Activated naive CD8-positive, alpha-beta T cell treated with anti-CD3 and anti-CD28 coated beads, Interleukin-2, amount 10 ng/mL, durations not matched to agents 7 days and 5 days (primary cell): ENCODE measurements at places on chromosomes 1 and 21. TPM values are rescaled to one million over a fixed set of nuclear protein-coding genes. Genes with fewer than 3 reads are reported as not detected.
A peak's percentile ranks its signal among the peaks of the same experiment; 100 is the strongest.

- no peak for DNase-seq
- no peak overlapping the region for H3K27ac ChIP-seq
- peaks cover 2% of the 10 kb centered on the region for H3K27me3 ChIP-seq
- no peak overlapping the region for H3K4me3 ChIP-seq
Measured at GRCh38 chr1:154547105-154547732, 11.2 kb downstream of the UBE2Q1 start.

Gene SLC9C2
- total RNA-seq = not detected

Gene RSPH1
- not detected for total RNA-seq

- peaks cover 22% of the 10 kb centered on the region for H3K4me1 ChIP-seq
- no peak for DNase-seq
- peaks cover 29% of the 10 kb centered on the region for H3K27me3 ChIP-seq
- H3K27ac ChIP-seq = no peak overlapping the region
- H3K4me3 ChIP-seq = no peak overlapping the region
Measured at GRCh38 chr1:211601982-211602670, 23.2 kb upstream of the SLC30A1 start.

DNA sequence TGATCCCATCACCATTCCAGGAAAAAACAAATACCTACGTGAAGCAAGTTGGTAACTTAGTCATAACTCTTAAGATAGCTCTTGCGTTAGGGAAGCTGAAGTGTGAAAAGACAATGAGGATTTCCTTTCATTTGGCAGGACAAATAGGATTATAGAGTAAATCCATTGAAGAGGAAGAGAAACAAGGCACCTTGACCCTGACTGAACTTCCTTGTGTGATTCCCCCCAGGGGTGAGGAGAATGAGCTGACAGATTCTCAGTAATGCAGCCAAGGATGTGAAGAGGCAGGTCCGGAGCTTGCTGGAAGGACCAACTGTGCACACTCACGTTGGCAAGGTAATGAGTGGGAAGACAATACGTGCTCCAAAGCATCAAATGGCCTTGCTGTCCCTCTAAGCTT is 55.0 kb upstream of the HMCN1 start:
- no peak overlapping the region for H3K4me3 ChIP-seq
- no peak for DNase-seq
- H3K27ac ChIP-seq = no peak overlapping the region
- H3K4me1 ChIP-seq = peaks cover 28% of the 10 kb centered on the region
- no peaks in the 10 kb centered on the region for H3K27me3 ChIP-seq
- no peaks in the 10 kb centered on the region for H3K36me3 ChIP-seq

Gene NECAP2
- total RNA-seq = 111 TPM

Gene HUNK
- 0.48 TPM for total RNA-seq

DNA sequence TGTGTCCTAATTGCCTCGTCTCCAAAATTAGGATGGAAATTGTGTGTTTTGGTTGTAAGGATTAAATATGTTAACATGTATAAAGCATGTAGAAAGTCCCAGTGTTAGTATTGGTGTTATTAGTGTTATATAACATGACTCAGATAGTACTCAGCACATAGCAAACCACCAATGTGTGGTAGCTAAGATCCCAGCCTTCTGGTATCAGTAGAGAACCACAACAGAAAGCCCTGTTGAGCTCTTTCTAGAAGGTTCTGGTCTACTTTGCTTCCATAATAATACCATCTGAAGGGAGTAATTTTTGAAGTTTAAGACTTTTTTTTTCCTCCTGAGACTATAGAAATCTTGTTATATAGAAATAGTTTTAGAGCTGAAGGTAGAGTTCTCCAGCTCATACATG is 259.3 kb upstream of the SGIP1 start:
- DNase-seq = no peak
- no peaks in the 10 kb centered on the region for H3K27me3 ChIP-seq
- peaks cover 4% of the 10 kb centered on the region for H3K36me3 ChIP-seq
- H3K4me1 ChIP-seq = peaks cover 77% of the 10 kb centered on the region
- H3K4me3 ChIP-seq = peak overlapping the region; percentile 82

Gene IL6R
- 4.6 TPM for total RNA-seq

GRCh38 chr1:234488054-234489006 is 9.4 kb upstream of the TARBP1 start:
- H3K36me3 ChIP-seq = no peaks in the 10 kb centered on the region
- peak overlapping the region; percentile 55 for H3K4me3 ChIP-seq
- DNase-seq = no peak

Gene SYT6
- total RNA-seq = not detected

DNA sequence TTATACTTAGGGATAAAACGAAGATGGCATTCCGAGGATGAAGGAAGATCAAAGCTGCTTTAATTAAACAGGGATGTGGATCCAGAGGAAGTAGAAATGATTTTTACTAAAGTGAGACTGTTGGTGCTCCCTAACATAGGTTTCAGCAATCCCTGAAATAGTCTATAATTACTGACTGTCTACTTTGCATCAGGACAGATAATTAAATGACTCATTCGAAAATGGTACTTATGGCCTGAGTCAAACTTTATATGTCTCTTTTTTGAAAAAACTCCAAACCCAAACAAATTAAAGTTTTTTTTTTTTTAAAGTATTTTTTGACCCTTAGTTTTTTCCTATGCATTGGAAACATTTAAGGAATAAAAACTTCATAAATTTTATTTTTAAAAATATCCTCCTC is 90.3 kb downstream of the LYST start:
- DNase-seq = no peak
- no peak overlapping the region for H3K4me3 ChIP-seq
- no peaks in the 10 kb centered on the region for H3K4me1 ChIP-seq
- no peak overlapping the region for H3K27ac ChIP-seq
- no peaks in the 10 kb centered on the region for H3K27me3 ChIP-seq

- peaks cover 5% of the 10 kb centered on the region for H3K27me3 ChIP-seq
- no peaks in the 10 kb centered on the region for H3K36me3 ChIP-seq
- DNase-seq = no peak
- H3K27ac ChIP-seq = no peak overlapping the region
- H3K4me3 ChIP-seq = no peak overlapping the region
Measured at GRCh38 chr1:70458131-70458530, 47.1 kb downstream of the CTH start.

Gene GPX7
- total RNA-seq = 13.9 TPM

GRCh38 chr1:154832384-154832783 is 37.7 kb downstream of the KCNN3 start:
- no peak for DNase-seq
- peaks cover 10% of the 10 kb centered on the region for H3K27me3 ChIP-seq
- no peak overlapping the region for H3K4me3 ChIP-seq
- H3K36me3 ChIP-seq = no peaks in the 10 kb centered on the region
- H3K27ac ChIP-seq = no peak overlapping the region
- H3K4me1 ChIP-seq = peaks cover 7% of the 10 kb centered on the region

GRCh38 chr1:159152031-159152430 is 19.4 kb upstream of the CADM3 start:
- DNase-seq = no peak
- H3K36me3 ChIP-seq = no peaks in the 10 kb centered on the region
- H3K27me3 ChIP-seq = peaks cover 28% of the 10 kb centered on the region
- no peak overlapping the region for H3K4me3 ChIP-seq
- no peaks in the 10 kb centered on the region for H3K4me1 ChIP-seq
- no peak overlapping the region for H3K27ac ChIP-seq

- H3K36me3 ChIP-seq = no peaks in the 10 kb centered on the region
- no peaks in the 10 kb centered on the region for H3K27me3 ChIP-seq
- H3K4me1 ChIP-seq = peaks cover 10% of the 10 kb centered on the region
Measured at GRCh38 chr1:225816643-225817538, 7.0 kb downstream of the EPHX1 start.

DNA sequence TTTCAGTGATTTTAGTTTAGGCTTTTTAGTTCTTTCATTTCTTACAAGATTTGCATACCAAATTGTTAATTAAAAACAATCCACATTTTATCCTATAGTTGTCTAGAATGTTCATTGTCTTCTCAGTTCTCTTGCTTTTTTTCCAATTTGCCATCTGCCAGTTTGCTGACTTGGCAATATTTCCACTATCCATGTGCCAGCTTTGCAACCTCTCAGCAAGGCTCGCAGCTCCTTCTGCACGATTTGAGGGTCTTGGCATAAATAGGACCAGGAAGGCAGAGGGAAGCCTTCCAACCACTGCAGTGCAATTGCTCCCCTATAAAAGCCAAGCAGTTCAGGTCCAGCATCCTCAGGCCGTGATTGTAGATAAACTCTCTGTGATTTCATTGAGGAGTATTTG is 306.8 kb upstream of the FMN2 start:
- no peaks in the 10 kb centered on the region for H3K36me3 ChIP-seq
- no peak overlapping the region for H3K27ac ChIP-seq
- no peaks in the 10 kb centered on the region for H3K27me3 ChIP-seq
- H3K4me3 ChIP-seq = no peak overlapping the region

DNA sequence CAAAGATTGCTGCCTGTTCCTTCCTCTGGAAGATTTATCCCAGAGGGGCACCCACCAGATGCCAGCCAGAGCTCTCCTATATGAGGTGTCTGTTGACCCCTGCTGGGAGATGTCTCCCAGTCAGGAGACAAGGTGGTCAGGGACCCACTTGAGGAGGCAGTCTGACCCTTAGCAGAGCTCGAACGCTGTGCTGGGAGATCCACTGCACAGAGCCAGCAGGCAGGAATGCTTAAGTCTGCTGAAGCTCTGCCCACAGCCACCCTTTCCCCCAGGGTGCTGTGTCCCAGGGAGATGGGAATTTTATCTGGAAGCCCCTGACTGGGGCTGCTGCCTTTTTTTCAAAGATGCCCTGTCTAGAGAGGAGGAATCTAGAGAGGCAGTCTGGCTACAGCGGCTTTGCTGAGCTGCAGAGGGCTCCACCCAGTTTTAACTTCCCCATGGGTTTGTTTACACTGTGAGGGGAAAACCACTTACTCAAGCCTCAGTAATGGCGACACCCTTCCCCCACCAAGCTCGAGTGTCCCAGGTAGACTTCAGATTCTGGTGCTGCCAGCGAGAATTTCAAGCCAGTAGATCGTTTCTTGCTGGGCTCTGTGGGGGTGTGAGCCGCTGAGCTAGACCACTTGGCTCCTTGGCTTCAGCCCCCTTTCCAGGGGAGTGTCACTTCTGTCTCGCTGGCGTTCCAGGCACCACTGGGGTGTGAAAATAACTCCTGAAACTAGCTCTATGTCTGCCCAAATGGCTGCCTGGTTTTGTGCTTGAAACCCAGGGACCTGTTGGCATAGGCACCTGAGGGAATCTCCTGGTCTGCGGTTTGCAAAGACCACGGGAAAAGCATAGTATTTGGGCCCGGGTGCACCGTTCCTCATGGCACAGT is 51.1 kb upstream of the PDC start:
- H3K36me3 ChIP-seq = no peaks in the 10 kb centered on the region
- H3K27me3 ChIP-seq = no peaks in the 10 kb centered on the region
- H3K4me3 ChIP-seq = no peak overlapping the region
- H3K27ac ChIP-seq = no peak overlapping the region
- no peak for DNase-seq
- no peaks in the 10 kb centered on the region for H3K4me1 ChIP-seq

DNA sequence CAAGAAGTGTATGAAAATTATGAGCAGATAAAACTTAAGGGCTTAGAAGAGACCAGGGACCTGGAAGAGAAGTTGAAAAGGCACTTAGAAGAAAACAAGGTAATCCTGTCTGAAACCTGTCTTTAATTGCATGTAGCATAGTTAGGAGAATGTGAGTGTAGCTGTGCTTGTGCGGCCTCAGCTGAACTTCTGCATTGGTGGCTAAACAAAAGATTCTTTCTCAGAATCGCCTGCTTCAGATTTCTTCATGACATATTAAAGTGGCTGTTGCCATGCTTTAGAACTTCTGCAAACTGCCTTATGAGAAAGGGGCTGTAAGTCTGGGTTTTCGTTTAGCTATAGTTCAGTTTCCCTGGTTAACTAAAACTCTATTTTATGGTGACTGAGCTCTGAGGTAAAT is 94.5 kb downstream of the VPS26C start:
- H3K4me1 ChIP-seq = peaks cover 6% of the 10 kb centered on the region
- DNase-seq = no peak
- H3K4me3 ChIP-seq = no peak overlapping the region
- no peaks in the 10 kb centered on the region for H3K27me3 ChIP-seq
- peaks cover 25% of the 10 kb centered on the region for H3K36me3 ChIP-seq
- no peak overlapping the region for H3K27ac ChIP-seq

GRCh38 chr1:152886758-152887409 is 8.8 kb downstream of the SMCP start:
- H3K4me3 ChIP-seq = no peak overlapping the region
- H3K36me3 ChIP-seq = no peaks in the 10 kb centered on the region
- DNase-seq = no peak
- no peaks in the 10 kb centered on the region for H3K4me1 ChIP-seq
- peaks cover 3% of the 10 kb centered on the region for H3K27me3 ChIP-seq
- H3K27ac ChIP-seq = no peak overlapping the region

DNA sequence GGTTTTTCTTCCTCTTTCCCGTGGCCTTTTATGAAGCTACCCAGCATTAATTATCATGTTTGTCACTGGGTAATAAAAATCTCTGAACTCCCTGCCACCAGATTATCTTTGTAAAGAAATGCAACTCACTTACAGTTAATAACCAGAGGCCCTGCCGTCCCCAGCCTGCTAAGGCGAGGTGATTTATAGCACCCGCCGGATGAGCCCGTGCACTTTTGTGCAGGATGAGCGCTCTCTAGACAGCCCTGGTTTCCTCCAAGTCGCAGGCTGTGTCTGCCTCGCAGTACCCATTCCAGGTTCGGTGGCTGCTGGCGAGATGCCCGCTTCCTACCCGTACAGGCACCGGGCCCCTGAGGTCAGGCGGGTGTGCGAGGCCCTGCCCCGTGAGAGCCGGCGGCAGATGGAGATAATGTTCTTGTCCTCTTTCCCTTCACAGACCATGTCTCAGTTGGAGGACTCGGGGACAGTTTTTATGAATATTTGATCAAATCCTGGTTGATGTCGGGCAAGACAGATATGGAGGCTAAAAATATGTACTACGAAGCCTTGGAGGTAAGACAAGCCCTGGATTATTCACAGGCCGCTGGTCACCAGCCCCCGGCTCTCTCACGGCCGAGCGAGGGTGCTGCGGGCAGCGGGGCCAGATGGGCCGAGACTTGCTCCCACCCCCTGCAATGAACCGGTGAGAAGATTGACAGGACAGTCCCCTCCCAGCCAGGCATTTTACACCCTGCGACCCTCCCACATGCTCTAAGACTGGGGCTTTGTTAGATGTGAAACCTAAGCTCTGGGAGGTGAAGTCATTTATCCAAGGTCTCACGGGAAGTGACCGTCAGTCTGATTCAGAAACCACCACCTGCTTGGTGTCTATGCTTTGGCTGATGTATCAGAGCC is 28.5 kb upstream of the SELENON start:
- peaks cover 41% of the 10 kb centered on the region for H3K36me3 ChIP-seq
- peaks cover 17% of the 10 kb centered on the region for H3K27me3 ChIP-seq
- DNase-seq = no peak
- peaks cover 45% of the 10 kb centered on the region for H3K4me1 ChIP-seq

DNA sequence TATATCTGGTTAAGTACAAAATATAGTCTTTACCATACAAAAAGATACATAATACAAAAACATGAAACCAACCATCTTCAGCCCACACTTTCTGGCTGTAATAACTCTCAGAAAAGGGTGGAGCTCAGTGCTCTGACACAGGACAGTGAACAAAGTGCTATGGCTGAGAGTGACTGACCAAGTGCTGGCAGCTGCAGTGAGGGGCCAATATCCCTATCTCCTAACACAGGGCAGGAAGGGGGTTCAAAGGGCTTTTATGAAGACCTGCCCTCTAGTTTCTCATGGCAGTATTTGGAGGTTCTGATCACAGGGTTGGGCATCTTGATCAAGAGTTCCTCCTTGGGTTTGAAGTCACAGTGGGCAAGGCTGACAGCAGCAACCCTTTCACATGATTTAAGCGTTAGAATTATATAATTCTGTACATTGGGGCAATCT is 3.9 kb downstream of the TXNIP start:
- no peaks in the 10 kb centered on the region for H3K27me3 ChIP-seq
- DNase-seq = peak; percentile 15
- H3K36me3 ChIP-seq = peaks cover 46% of the 10 kb centered on the region
- H3K4me3 ChIP-seq = peak overlapping the region; percentile 100
